Right forelimb (tissue), 1 donor: ENCODE measurements at places on chromosomes 3 and 15.

DNA sequence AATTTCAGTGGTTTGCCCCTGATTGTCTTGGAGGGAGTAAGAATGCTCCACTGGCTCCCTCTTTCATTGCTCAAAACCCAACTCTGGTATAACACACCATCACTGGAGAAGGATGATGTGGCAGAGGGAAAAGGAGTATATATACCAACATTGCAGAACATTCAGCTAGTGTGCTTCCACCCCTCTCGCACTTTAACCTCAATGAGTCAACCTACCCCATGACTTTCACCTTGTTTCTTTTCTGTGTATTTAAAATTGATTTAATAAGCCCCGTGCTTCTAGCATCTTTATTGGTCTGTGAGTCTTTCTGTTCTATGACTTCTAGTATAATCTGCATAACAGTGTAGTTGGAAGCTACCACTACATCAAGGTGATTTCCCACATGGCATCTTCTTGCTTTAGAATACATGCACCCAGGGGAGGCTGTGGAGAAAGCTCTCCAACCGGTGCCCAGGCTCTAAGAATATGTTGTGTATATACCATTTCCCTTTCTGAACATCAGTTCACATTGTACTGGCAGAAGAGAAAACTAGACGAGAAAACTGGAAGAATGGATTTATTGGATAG is 595.1 kb upstream of the TGFBR2 start:
- no peak for DNase-seq

DNA sequence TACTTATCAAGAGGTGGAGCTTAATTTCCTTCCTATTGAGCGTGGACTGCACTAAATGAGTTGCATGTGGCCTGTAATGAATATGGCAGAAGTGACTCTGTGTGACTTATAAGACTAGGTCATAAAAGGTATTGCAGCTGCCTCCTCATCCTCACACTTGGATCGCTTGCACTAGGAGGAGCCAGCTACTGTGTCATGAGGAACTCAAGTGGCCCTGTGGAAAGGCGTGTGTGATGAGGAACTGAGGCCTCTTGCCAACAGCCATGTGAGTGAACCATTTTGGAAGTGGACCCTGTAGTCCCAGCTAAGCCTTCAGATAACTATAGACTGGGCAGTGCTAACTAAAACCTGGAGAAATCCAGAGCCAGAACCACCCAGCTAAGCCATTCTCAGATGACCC is 7.1 kb upstream of the SLC30A4 start:
- no peak for DNase-seq

GRCh38 chr15:64619880-64620839 is 155.2 kb downstream of the RBPMS2 start:
- no peak for DNase-seq

- peak; percentile 21 for DNase-seq
Measured at GRCh38 chr15:70437882-70438451, 325.4 kb downstream of the UACA start.

DNA sequence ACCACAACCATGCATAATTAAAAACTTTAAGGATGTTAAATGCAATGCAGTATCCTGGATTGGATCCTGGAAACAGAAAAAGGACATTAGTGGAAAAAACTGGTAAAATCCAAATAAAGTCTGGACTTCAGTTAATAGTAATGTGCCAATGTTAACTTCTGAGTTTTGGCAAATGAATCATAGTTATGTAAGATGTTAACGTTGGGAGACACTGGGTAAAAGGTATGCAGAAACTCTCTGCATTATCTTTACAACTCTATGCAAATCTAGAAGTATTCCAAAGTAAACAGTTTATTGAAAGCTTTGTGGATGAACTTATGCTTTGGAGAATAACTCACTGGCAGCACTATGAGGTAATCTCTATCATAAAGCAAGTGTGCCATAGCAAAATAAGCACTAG is 357.4 kb downstream of the RORA start:
- no peak for DNase-seq

DNA sequence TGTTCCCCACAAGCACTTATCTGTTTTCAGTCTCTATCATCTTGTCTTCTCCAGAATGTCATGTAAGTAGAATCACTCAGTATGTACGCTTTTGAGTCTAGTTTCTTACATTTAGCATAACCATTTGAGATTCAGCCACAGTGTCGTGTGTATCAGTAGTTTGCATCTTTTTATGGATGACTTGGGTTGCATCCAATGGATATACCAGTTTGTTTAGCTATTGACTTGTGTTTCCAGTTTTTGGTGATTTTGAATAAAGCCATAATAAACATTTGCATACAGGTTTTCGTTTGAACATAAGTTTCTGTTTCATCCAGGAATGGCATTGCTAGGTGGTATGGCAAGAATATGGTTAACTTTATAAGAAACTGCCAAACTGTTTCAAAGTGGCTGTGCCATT is 12.1 kb downstream of the GRIP2 start:
- DNase-seq: no peak

DNA sequence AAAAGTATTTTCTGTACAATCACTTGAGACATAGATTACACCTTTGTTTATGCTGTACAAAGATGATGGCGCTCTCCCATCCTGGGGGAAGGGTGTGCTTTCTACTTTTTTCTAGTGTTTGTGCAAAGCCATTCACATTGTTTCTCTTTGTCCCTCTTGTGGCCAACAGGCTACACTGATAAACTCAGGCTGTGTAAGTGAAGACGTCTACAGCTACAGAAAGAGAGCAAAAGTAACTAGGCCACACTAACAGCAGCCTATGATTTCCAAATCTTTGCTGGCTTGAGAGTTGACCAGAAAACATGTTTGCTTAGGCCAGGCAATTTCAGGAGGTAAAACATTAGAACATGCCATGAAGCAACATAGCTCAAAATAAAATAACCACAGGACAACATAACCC is 75.1 kb downstream of the FOXB1 start:
- DNase-seq: no peak

DNA sequence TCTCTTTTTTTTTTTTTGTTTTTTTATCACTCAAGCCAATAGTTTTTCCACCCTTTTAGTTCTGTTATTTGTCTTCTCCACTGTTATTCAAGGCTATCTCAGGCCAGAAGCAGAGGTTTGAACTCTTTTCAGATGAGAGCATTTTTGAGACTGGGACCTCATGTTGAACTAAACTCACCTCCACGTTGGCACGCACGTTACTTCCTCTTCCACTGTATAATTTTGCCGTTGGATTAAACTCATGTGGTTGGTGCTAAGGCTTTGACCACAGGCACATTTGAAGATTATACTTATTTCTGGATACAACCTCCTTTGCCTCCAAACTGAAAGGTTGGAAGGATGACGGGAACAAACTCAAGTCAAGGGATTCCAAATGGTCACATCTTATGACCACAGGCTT is 501.3 kb upstream of the TPRG1 start:
- no peak for DNase-seq

DNA sequence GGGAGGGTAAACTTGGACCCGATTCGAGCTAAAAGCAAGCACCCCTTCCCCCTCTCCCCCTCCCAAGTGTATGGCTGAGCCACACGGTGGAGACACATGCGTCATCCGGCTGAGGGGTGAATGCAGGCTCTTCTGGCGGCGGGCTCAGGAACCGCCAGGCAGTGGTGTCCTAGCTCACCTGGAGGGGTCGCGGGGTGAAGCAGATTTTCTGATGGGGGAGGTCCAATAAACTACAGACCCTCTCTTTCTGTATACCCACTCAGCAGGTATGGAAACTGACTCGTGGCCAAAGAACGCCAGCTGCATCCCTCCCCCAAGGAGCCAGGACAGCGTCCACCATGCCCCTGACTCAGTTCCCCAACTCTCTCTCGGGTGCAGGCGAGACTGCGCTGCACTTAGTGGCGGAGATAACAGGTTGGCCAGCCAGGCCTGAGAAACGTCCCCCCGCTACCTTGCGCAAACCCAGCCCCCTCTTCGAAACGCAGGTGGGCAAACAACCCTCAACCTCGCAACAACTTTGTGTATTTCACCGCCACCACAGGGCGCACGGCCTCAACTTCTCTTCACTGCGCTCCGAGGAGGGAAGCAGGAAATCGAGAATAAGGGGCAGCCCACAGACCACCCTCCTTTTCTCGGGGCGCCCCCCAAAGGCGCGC is 1.3 kb downstream of the MAGI1 start:
- DNase-seq: peak; percentile 53

- peak; percentile 83 for DNase-seq
Measured at GRCh38 chr3:149547413-149547812, 72.9 kb downstream of the TM4SF4 start.

DNA sequence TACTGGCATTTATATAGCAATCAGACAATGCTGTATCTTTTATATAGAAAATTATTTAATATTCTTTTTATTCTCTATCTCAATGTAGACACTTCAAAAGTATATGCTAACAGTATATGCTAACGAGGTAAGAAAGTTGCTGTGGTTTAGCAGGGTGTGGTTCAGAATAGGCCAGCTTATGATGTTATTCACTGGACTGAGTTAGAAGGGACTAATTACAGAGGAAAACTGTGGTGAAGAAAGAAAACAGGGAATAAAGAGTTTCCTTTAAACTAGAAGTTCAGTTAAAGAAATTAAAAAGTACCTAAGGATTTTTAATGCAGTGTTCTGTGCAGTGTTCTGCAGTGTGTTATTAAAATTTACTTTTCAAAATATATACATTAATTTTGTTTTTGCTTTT is 59.4 kb downstream of the MYO9A start:
- DNase-seq: no peak

- no peak for DNase-seq
Measured at GRCh38 chr3:45816544-45816943, 20.2 kb upstream of the SLC6A20 start.

DNA sequence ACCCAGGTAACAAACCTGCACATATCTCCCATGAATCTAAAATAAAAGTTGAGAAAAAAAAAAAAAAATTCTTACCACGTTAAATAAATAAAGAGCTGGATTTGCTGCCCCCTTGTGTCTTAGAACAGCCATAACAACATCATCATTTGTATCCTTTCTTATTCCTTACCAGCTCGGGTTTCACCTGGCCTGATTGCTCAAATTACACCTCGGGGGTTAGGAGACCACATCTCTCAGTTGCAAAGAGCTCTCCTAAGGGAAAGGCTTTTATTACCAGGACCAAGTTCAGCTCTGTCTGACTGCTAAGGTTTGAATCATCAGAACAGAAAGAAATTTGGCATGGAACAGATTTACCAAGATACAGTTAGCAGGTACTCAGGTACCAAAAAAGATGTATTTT is 25.8 kb upstream of the RPL39L start:
- no peak for DNase-seq

GRCh38 chr3:134905647-134905935 is 110.5 kb downstream of the EPHB1 start:
- no peak for DNase-seq

- DNase-seq: no peak
Measured at GRCh38 chr15:68852461-68852860, 31.8 kb upstream of the ANP32A start.

DNA sequence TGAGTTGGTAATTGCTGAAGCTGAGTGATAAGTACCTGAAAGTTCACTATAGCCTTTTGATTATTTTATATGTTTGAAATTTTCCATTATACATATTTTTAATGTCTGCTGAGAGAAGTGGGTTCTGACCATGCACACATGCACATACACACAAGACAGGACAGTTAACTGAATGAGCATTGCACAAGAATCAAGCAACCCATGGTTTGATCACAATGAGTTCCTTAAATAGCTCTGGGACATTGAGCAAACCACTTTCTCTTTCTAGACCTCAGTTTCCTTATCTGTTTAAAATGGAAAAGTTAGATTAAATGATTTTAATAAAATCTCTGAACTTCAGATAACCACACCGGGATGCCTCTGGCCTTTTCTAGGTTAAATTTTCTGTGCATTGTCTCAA is 26.7 kb downstream of the SNTN start:
- DNase-seq: no peak

DNA sequence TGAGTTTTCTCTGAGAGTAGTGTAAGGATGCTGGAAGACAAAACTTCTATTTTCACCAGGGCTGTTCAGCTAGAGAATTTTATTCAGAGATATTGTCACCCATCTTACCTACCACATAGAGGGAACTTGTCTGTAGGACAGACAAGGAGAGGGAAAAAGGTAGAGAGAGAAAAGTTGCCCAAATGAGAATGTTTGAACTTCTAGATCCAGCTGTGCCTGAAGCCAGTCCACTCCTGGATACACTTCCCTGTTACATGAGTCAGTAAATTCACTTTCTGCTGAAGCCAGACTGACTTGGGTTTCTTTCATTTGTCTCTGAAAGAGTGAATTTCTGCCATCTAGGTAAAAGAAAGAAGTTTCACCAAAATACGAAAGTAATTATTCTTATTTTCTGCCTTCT is 27.2 kb upstream of the KCNMB3 start:
- DNase-seq: no peak

DNA sequence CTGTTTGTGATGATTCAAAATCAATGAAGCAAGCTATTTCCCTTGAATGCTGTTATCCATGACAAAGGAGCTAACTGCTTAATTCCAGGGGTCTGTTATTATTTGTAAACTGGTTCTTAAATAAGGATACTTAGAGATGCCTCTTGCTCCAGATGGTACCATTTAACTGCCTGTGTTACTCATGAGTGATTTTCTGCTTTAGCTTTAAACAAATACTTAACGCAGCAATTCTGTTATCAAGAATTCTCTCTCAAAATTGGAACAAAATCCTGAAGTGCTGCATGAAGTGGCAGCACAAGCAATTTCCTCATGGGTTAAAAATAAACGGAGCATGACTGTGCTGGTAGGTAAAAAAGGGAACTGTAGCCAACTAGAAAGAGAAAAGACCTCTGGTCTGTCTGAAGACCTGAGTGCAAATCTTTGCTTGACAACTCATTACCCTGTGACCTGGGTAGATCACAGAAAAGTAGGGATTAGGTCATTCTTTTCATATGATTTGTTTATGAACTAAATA is 62.5 kb upstream of the GBE1 start:
- no peak for DNase-seq

- no peak for DNase-seq
Measured at GRCh38 chr3:164903820-164904451, 174.4 kb downstream of the SI start.

- DNase-seq: no peak
Measured at GRCh38 chr3:28322464-28322863, 26.1 kb upstream of the ZCWPW2 start.

- no peak for DNase-seq
Measured at GRCh38 chr3:126986001-126986400, 3.1 kb downstream of the PLXNA1 start.

DNA sequence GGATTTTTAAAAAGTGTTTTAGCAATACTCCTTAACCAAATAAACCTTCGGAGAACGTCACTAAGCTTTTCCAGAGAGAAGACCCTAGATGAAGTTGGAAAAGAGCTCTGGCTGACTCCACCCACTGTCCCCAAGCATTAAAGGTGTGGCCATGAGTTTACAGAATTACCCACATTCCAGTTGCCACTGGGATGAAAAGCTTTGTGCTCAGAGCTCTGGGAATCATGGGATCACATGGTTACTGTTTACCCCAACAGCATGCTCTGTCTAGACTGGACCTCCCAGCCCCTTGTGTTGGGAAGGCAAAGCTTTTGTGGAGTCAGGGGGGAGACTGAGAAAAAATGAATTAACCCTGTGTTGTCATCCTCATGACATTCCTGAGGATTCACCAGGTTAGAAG is 55.3 kb downstream of the CCK start:
- no peak for DNase-seq
